Epithelial cell of alveolus of lung (primary cell): ENCODE measurements at places on chromosomes 6 and 20. TPM values are rescaled to one million over a fixed set of nuclear protein-coding genes. Genes with fewer than 3 reads are reported as not detected.

The ZKSCAN3 gene
- total RNA-seq: 3.2 and 11.9 TPM in 2 replicates

The RAET1E gene
- total RNA-seq: 0.24 TPM in 1 of 2 replicates, not detected in the other

The CCR6 gene
- total RNA-seq: not detected in 2 replicates

The GMPR gene
- total RNA-seq: 3.4 and 8.2 TPM in 2 replicates

The ESF1 gene
- 4.3 and 4.8 TPM in 2 replicates for total RNA-seq

The PHACTR1 gene
- 0.16 and 1.6 TPM in 2 replicates for total RNA-seq

The RHAG gene
- total RNA-seq: not detected in 2 replicates

The FAM184A gene
- 0.26 and 0.48 TPM in 2 replicates for total RNA-seq

The F13A1 gene
- 0.32 TPM in 1 of 2 replicates, not detected in the other for total RNA-seq

The LAMA4 gene
- total RNA-seq: 88.0 and 124 TPM in 2 replicates

The CRISP2 gene
- total RNA-seq: not detected in 2 replicates

The FAM83C gene
- total RNA-seq: not detected in 2 replicates

The OR2B6 gene
- not detected in 2 replicates for total RNA-seq

The MAFB gene
- 0.39 and 3.0 TPM in 2 replicates for total RNA-seq

The TBC1D20 gene
- total RNA-seq: 27.2 and 32.7 TPM in 2 replicates

The BTNL2 gene
- total RNA-seq: not detected in 2 replicates

The PLN gene
- not detected in 2 replicates for total RNA-seq

The SLC16A10 gene
- total RNA-seq: 0.08 TPM in 1 of 2 replicates, not detected in the other

The B3GAT2 gene
- under 0.01 TPM in 1 of 2 replicates, not detected in the other for total RNA-seq

The PRL gene
- not detected in 2 replicates for total RNA-seq

The PREP gene
- total RNA-seq: 23.4 and 27.9 TPM in 2 replicates

The CASS4 gene
- total RNA-seq: 0.78 and 3.5 TPM in 2 replicates

The GRM4 gene
- total RNA-seq: not detected in 2 replicates
